Peyer's patch (tissue), 4 donors: ENCODE measurements at places on chromosomes 4 and X. TPM values are rescaled to one million over a fixed set of nuclear protein-coding genes. Genes with fewer than 3 reads are reported as not detected.
A peak's percentile ranks its signal among the peaks of the same experiment; 100 is the strongest.

PASD1 gene
- not detected for total RNA-seq

STS gene
- total RNA-seq, result 5.3 TPM

VMA21 gene
- 15.8 TPM for total RNA-seq

DNA sequence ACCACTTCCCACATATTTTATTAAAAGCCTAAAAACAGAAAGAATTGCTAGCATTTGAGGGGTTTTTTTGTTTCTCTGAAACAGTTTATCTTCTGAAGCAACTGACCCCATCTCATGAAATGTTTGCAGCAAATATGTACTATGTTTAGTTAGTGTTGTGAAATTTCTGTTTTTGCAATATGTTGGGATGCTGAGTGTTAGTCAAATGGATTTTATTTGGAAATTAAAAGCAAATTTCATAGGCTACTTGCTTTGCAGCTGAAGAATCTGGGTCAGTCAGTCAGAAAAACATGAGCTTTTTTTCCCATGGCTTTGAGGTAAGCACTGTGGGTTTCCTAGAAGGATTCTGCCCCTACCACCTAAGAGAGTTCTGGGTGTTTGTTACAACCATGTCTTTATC is 184.9 kb upstream of the DKK2 start:
- H3K27ac ChIP-seq, result no peak overlapping the region
- H3K4me1 ChIP-seq, result no peaks in the 10 kb centered on the region
- no peaks in the 10 kb centered on the region for H3K36me3 ChIP-seq

DNA sequence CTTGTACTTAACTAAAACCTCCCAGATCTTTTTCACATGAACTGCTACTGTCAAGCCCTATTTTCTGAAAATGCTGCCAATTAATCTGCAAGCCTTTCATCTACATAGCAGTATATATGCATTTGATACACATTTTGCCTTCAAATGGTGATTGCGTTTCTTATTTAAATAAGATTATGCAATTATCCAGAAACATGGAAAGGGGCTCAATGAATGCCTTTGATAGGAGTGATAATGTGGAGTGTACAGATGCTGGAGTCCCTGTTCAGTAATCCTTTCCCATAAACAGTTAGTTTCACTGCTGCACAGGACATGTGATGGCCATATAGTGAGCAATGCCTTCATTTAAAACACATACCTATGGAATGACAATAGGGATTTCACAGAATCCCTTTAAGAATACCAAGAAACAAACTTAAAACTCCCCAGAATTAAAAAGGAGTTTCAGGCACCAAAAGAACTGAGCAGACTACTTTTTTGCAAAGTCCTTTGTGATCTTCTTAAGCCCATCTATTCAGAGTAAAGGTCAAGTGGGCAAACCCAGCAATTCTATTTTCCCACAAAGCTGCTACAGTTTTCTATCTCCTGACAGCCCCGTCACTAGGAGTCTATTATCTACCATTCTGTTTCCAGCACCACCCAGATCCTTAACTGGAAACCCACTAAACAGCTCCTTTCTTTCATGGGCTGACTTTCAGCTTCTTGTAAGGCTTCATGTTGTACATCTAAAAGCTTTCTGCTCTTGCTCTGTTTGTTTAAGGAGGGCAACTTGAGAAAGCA is 120.3 kb downstream of the UNC5C start:
- no peaks in the 10 kb centered on the region for H3K4me1 ChIP-seq
- H3K4me3 ChIP-seq, result no peak overlapping the region
- H3K36me3 ChIP-seq, result no peaks in the 10 kb centered on the region
- no peak overlapping the region for H3K27ac ChIP-seq

GRCh38 chr4:24517676-24518075 is 66.7 kb downstream of the DHX15 start:
- H3K27ac ChIP-seq, result no peak overlapping the region
- H3K36me3 ChIP-seq, result no peaks in the 10 kb centered on the region
- H3K4me1 ChIP-seq, result no peaks in the 10 kb centered on the region
- DNase-seq, result no peak

DNA sequence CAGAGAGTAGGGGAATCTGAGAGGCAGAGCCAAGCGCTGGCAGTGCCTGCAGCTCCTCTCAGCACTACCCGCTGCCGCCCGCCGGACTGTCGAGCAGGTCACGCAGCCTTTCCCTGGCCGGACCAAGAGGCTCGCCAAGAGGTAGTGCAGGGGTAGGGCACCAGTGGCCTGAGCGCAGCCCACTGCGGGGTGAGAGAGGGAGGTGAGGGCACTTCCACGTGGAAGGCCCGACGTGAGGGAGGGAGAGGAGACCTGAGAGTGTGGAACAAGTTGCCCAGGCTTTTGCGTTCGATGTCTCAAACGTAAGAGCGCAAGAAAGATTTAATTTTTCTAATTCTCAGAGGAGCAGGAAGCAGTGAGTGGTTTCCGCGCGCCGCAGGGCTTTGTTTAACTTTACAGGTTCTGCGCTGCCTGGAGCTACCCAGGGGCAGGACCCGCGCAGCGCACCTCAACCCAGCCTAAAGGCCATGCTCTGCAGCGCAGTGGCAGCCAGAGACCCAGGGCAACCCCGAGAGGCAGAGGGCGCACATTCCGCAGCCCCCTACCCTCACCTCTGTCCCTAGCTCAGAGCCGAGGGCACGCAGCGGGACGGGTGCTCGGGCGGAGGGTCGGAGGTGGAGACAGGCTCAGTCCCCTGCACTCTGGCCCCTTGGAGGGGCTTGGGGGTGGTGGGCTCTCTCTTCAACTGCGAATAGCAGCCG is 14.9 kb downstream of the ARHGAP36 start:
- H3K27me3 ChIP-seq, result no peaks in the 10 kb centered on the region
- no peak overlapping the region for H3K27ac ChIP-seq
- no peak overlapping the region for H3K4me3 ChIP-seq
- no peaks in the 10 kb centered on the region for H3K4me1 ChIP-seq
- DNase-seq, result no peak

- no peaks in the 10 kb centered on the region for H3K27me3 ChIP-seq
- no peak overlapping the region for H3K4me3 ChIP-seq
- no peak overlapping the region for H3K27ac ChIP-seq
- H3K36me3 ChIP-seq, result no peaks in the 10 kb centered on the region
- H3K4me1 ChIP-seq, result no peaks in the 10 kb centered on the region
- no peak for DNase-seq
Observed at GRCh38 chr4:158688813-158689212, 16.7 kb downstream of the ETFDH start.

DNA sequence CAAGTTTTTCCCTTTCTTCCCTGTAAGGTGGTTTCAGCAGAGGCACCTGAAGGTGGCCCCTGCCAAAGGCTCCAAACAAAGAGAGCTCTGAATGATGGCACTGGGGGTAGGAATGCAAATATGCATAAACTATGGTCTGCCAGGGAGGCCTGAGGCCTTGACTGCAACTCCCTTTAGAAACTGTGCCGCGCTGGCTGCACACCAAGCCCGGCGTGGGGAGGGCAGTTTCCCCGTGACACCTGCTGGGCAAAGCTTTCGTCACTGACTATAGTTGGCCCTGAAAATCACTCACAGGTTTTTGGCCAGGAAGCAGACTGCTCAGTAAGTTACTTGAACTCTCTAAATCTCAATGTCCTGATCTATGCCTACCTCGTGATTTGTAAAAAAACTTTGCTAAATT is 97.8 kb upstream of the ATOH1 start:
- DNase-seq, result no peak
- H3K4me3 ChIP-seq, result no peak overlapping the region
- H3K27ac ChIP-seq, result no peak overlapping the region
- H3K27me3 ChIP-seq, result no peaks in the 10 kb centered on the region
- no peaks in the 10 kb centered on the region for H3K4me1 ChIP-seq

DNA sequence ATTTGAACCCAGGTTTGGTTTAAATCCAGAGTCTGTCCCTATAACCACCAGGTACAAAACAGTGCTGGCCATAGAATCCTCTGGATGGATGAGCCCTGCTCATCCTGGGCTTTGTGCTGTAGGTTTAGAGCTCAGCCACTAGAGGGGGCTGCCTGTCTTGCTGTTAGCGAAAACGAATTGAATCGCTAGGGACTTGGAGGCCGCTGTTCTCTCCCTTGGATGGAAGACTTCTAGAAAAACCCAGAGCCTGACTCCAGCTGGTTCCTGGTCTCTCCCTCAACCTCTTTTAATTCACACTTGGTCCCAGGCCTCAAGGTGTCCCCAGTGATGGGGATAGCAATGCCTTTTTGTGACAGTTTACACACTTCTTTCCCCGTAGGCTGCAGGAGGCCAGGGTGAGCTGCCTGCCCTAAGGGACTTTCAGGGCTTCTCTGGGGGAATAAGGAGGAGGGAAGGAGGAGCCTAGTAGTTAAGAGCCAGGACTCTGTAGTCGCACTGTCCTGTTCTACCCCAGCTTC is 8.7 kb downstream of the RIPPLY1 start:
- no peak for DNase-seq
- H3K27ac ChIP-seq, result no peak overlapping the region
- H3K4me1 ChIP-seq, result no peaks in the 10 kb centered on the region
- H3K36me3 ChIP-seq, result no peaks in the 10 kb centered on the region
- no peaks in the 10 kb centered on the region for H3K27me3 ChIP-seq

DNA sequence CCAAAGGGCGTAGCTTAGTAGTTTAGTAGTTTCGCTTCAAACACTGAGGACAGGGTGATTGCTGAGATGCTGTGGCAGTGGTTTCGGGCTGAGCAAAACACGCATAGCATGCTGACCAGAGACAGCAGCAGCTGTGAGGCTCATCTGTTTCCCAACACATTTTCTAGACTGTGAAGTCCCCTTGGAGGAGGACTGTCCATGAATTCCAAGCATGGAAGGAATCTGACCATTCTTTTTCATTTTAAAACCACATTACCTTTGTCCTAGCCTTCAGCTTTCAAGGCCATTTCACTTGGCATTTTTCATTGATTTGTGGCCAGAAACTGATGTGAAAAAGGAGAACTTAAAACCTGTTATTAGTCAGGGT is 240.9 kb downstream of the PALLD start:
- no peak overlapping the region for H3K27ac ChIP-seq
- DNase-seq, result no peak
- no peaks in the 10 kb centered on the region for H3K36me3 ChIP-seq
- no peak overlapping the region for H3K4me3 ChIP-seq

GRCh38 chr4:41214825-41215146 is 444 bp upstream of the APBB2 start:
- H3K4me3 ChIP-seq, result peak overlapping the region; percentile 51
- H3K27me3 ChIP-seq, result no peaks in the 10 kb centered on the region
- H3K36me3 ChIP-seq, result no peaks in the 10 kb centered on the region

GRCh38 chr4:99008051-99008450 is 12.5 kb downstream of the METAP1 start:
- H3K4me3 ChIP-seq, result no peak overlapping the region
- no peaks in the 10 kb centered on the region for H3K4me1 ChIP-seq
- H3K36me3 ChIP-seq, result no peaks in the 10 kb centered on the region

DNA sequence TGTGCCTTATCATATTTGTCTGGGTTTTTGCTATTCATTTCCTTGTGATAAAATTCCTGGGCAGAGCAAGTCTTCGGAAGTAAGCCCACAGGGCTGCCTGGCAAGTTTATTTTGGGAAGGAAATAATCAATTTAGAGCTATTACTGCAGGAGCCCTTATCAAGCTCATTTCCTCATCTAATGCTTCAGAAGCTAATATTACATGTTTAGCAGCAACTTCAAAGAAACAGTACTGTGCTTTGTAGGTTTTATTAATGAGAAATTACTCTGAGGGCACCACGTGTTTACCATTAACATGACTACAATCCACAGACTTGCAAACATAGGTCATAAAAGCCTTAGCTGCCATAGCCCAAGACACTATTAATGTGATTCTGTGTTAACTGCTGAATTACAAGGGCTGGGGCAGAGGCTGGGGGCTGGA is 540.0 kb downstream of the SPRY1 start:
- H3K27ac ChIP-seq, result no peak overlapping the region
- H3K27me3 ChIP-seq, result no peaks in the 10 kb centered on the region
- no peak overlapping the region for H3K4me3 ChIP-seq
- no peaks in the 10 kb centered on the region for H3K36me3 ChIP-seq
- DNase-seq, result no peak
- no peaks in the 10 kb centered on the region for H3K4me1 ChIP-seq
